ENCODE measurements at places on chromosomes 3 and 15.

- DNase-seq: no peak
Measured at GRCh38 chr15:26945046-26945445, 25.9 kb upstream of the GABRG3 start.

DNA sequence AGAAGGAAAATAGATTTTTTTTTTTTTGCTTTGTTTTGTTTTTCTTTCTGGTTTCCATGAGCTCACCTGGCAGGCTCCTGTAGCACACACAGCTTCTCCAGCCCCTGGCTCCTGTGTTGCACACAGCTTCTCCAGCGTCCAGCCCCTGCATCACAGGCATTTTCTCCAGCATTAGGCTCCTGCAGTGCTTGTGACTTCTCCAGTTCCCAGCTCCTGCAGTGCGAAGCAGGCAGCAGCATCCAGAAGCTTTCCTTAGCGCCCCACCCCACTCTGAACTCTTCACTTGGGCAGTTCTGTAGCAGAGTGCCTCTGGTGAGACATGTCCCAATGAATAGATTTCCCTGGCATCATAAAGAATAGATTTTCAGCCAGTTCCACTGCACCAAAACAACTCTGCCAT lies 5.5 kb upstream of the CCDC39 start:
- no peak for DNase-seq

GRCh38 chr3:142586803-142587406 lies 8.4 kb upstream of the ATR start:
- no peak for DNase-seq

GRCh38 chr3:183816681-183817510 lies 8.5 kb downstream of the MAP6D1 start:
- no peak for DNase-seq

- peak; percentile 80 for DNase-seq
Measured at GRCh38 chr15:45454814-45455213, 67.7 kb downstream of the SLC30A4 start.

DNA sequence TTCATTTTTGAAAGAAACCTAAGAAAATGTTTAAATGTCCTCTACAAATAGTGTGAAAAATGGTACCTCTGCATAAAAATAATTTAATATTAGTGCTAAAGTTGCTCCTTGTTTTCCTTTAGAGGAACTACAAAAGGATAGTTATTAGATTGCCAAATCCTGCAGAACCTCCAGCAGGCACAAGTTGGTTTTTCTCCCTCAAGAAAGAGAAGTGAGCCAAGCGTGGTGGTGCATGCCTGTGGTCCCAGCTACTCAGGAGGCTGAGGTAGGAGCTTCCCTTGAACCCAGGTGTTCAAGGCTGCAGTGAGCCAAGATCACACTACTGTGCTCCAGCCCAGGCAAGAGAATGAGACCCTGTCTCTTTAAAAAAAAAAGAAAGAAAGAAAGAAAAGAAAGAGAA lies 85.1 kb upstream of the TSEN2 start:
- DNase-seq: no peak

GRCh38 chr3:165466856-165467255 lies 270.7 kb upstream of the SLITRK3 start:
- no peak for DNase-seq

DNA sequence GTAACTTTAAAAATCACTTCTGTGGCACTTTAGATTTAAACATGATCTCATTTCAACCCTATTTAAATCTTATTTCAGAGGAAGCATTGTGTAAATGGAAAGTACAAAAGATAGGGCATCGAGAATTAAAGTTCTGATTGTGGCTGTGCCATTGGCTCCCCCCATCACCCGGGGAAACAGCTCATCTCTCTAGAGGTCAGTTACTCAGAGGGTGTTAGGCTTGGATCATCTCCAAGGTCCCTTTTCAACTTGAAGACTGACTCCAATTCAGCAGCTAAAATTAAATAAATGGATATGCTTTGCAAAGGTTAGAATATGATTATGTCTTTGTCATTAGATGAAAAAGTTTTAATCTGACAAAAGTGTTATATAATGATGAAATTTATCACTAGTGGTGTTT lies 20.1 kb downstream of the CADM2 start:
- DNase-seq: no peak

DNA sequence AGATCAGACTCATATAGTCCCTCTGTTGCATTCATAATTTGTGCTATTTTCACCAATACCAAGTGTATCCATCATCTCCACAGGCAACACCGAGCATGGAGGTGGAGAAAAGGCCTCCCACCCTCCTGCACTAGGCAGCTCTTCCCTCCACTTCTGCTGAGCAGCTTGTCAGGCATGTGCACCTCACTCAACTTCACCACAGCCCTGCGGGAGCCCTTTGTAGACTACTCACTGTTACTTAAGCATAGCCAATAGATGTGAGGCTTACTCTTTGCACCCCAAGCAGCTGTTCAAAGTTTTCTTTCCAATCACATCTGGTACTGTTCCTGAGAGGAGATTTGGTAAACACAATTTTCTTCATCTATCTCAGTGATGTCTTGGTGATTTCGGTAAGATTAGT lies 16.9 kb upstream of the GUCA1C start:
- DNase-seq: no peak

Measured in stimulated activated naive CD8-positive, alpha-beta T cell treated with anti-CD3 and anti-CD28 coated beads, Interleukin-15, Interleukin-2, amounts not matched to agents 100 U/mL and 50 U/mL, for 24 hours (primary cell).